ENCODE measurements at places on chromosomes 6 and 20. TPM values are rescaled to one million over a fixed set of nuclear protein-coding genes. Genes with fewer than 3 reads are reported as not detected.

The LBP gene
- not detected for total RNA-seq

- no peak for DNase-seq
Measured at GRCh38 chr6:98146656-98147055, 687.7 kb upstream of the POU3F2 start.

DNA sequence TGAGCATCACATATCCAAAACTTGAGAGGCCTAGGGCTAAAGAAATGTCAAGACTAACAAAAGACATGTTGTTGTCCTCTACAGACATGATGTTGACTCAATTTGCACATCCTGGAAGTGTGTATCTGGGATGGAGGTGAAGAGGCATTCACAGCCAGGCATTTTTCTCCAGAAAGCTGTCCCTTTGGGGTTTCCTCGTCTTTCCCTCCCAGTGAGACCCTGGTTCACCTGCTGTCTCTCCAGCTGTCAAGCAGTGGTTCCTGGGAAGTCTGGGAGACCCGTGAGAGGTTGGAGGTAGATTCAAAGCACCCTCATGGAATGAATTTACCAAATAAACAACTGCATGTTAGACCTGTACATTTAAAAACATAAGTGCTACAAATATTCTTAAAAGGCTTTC lies 32.1 kb downstream of the BACH2 start:
- no peak for DNase-seq

The GTSF1L gene
- total RNA-seq = not detected

- peak; percentile 20 for DNase-seq
Measured at GRCh38 chr6:109008537-109009235, 86.0 kb downstream of the SESN1 start.

DNA sequence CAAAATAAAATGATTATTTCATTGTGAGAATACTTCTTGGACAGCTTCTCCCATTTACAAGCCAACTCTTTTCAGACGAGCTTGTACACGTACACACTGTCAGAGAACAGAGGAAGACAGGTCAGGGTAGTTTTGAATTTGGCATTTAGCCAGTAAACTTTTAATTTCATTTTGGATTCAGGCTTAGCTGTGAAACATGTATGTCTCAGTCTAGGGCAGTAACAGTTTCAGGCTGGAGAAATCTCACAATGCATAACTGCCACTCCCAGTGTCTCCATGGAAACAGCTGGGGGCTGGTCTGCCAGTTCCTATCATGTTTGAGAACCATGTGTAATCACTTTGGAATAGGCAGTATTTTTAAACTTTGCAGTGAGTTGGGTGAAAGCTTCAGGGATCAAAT lies 22.0 kb upstream of the QKI start:
- DNase-seq = no peak

The DUSP15 gene
- not detected for total RNA-seq

- DNase-seq = no peak
Measured at GRCh38 chr20:2465100-2465499, 5.5 kb downstream of the SNRPB start.

- DNase-seq = peak; percentile 70
Measured at GRCh38 chr6:148746363-148747144, at the start of gene UST. UST (plus strand) TSS chr6:148747030; CDS start chr6:148747431, 401 bp downstream.

DNA sequence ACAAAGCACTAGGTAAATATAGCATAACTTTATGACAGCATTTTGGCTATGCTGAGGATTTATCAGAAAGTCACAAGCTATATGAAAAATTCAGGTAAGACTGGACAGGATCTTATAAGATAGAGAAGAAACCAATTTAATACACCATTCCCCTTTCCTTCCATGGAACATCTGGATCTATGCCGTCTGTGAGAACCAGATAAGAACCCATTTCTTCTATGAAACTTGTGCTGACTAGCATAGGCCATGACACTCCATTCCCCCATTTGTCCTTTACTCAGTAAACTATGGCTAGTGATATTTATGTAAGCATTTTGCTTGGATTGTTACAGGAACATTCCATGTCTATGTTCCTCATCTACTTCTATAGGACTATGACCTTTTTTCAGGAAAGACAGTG lies 437.7 kb downstream of the ADGRB3 start:
- no peak for DNase-seq

The MKKS gene
- 0.83 TPM for total RNA-seq

GRCh38 chr20:41330343-41330720 lies 10.3 kb upstream of the LPIN3 start:
- no peak for DNase-seq

DNA sequence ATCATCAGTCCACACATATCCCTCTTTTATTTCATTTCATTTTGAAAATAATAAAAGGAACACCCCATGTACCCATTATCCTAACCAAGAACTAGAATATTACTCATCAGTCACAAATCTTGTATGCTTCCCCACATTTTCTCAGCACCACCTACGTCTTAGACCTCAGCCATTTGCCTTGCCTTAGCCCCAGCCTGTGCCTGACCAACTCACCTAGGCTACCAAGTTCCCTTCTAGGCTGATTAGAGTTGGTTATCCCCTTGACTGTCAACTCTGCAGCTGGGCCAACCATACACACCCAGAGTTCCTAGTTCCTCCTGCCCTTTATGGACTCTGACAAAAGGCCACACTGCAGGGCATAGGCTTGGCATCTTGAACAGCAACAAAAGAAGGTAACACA lies 33.4 kb upstream of the IPCEF1 start:
- DNase-seq = no peak

- no peak for DNase-seq
Measured at GRCh38 chr6:154925130-154925529, 70.0 kb upstream of the TIAM2 start.

GRCh38 chr6:1263039-1263849 lies 48.7 kb upstream of the FOXQ1 start:
- no peak for DNase-seq

DNA sequence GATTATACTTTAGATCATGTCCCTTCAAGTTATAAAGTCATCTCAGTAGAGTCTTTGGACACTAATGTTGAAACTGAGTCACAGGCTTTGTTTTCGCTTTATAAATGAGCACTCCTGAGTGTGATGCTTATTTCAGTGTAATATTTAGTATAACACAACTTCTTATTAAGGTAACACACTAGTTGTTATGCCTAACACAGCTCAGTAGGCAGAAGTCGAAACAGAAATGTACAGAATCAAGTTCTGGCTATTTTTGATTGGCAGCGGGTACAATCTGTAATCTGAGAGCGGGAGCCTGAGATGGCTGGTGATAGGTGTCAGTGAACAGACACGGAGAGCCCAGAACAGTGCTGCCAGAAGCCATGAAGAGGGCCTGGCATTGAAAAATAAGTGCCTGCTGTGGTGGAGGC lies 11.4 kb downstream of the HECA start:
- no peak for DNase-seq

DNA sequence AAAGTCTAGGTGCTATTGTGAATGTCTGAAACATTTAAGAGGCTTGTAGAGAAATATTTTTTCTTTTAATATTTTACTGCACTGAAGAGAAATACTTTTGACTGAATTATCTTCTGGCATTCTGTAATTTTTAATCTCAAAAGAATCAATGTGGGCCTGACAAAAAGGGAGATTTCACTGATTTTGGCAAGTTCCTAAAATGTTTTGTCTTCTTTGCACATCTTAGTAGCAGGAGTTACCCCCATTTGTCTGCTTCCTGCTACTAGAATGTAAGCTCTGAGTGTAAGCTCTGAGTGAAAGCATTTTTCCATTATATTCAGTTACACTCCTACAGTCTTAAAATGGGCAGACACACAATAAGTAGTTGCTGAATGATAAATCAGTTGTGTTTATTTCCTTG lies 31.1 kb downstream of the HDAC2 start:
- DNase-seq = no peak

The HRH3 gene
- not detected for total RNA-seq

DNA sequence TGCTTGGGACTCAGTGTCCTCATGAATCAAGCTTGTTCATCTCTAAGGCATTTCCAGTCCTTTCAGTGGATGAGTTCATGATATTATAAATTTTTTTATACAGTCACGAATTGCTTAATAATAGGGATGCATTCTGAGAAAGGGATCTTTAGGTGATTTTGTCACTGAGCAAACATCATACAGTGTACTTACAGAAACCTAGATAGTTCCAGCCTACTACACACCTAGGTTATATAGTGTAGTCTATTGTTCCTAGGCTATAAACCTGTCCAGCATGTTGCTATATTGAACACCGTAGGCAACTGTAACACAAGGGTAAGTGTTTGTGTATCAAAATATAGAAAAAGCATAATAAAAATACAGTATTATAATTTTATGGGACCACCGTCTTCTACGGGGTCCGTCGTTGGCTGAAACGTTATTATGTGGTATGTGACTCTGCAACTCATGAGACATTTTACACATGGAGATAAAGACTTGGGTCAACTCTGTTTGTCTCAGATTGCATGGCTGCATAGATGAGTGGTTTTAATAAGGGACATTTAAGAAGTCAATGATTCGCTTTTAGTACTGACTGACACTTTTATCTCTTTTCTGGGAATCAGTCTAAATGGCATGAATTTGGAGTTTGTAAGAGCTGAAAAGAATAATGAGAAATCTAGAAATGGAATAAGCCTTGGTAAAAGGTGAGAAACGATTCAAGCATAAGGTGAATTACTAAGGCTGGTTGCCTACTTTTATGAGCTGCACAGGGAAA lies 33.2 kb downstream of the CLIC5 start:
- no peak for DNase-seq

The NKX2-2 gene
- not detected for total RNA-seq

GRCh38 chr6:157763129-157763903 lies 59.7 kb upstream of the SNX9 start:
- DNase-seq = peak; percentile 31

The F13A1 gene
- 0.41 TPM for total RNA-seq

- DNase-seq = peak; percentile 70
Measured at GRCh38 chr6:33616913-33617312, 4.2 kb upstream of the ITPR3 start.

The FYN gene
- total RNA-seq = 483 TPM

GRCh38 chr6:50698546-50698945 lies 14.8 kb upstream of the TFAP2D start:
- no peak for DNase-seq

GRCh38 chr6:116535109-116535508 lies 10.4 kb downstream of the TRAPPC3L start:
- DNase-seq = no peak

DNA sequence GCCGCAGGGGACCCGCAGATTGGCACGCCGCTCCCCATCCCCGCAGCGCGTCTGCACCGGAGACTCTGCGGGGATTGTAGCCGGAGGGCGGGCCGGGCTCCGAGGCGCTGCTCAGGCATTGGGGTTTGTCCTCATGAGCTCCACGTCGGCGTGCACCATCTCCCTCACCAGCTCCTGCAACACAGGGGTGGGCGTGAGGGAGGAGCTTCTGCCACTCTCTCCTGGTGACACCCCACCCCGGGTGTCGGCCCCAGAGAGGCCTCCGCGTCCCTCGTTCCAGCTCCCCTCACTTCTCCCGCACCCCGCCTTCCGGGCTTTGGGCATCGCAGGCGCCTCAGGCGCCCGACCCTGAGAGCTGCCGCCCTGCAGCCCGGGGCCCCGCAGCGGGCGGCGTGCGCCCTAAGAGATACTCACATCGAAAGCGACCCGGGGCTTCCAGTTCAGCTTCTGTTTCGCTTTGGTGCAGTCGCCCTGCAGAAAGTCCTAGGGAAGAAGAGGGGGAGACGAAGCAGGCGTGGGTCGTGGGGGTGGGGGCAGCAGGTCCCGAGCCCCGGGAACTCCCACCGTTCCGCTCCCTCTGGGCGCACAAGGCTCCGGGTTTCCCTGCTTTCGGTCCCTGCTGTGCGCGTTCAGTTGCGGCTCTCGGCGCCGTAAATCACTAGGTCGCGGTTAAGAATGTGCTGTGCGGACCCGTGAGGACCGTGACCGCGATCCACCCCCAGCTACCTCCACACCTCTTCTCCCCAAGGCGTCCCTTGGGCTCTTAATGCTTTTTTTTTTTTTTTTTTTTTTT lies 14.5 kb downstream of the FOXC1 start:
- no peak for DNase-seq

GRCh38 chr20:47656318-47656717 lies 129.0 kb downstream of the SULF2 start:
- no peak for DNase-seq

The KHDC1L gene
- not detected for total RNA-seq

DNA sequence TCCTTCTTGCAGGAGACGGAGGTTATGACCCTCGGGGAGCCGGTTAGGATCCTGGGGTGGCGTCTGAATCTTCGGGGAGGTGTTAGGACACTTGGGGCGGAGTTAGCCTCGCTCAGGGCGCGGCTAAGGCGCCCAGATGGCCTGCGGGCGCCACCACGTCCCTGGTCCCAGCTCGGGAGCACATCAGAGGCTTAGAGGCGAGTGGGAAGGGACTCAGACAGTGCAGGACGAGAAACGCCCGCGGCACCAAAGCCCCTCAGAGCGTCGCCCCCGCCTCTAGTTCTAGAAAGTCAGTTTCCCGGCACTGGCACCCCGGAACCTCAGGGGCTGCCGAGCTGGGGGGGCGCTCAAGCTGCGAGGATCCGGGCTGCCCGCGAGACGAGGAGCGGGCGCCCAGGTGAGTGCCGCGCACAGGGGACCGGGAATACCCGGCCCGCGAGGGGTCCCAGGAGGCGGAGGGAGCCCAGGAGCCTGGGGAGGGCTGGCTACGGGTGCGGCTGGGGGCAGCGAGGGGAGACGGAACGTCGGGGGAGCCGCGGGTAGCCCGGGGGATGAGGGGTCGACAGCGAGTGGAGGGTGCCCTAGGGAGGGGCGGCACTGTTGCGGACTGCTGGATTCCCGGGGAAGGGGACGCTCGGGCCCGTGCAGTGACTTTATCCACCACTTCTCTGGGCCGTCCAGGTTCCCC lies at the start of gene HCK:
HCK (plus strand) TSS at position 153 of the 688 bp plus-strand sequence.
- DNase-seq = no peak

- DNase-seq = no peak
Measured at GRCh38 chr20:16675001-16675564, 54.7 kb upstream of the SNRPB2 start.

GRCh38 chr6:72936766-72937559 lies 288.3 kb downstream of the KHDC1L start:
- no peak for DNase-seq

All from CD8-positive, alpha-beta T cell (primary cell).